Epithelial cell of esophagus (primary cell): ENCODE measurements at places on chromosomes 2 and 18.

DNA sequence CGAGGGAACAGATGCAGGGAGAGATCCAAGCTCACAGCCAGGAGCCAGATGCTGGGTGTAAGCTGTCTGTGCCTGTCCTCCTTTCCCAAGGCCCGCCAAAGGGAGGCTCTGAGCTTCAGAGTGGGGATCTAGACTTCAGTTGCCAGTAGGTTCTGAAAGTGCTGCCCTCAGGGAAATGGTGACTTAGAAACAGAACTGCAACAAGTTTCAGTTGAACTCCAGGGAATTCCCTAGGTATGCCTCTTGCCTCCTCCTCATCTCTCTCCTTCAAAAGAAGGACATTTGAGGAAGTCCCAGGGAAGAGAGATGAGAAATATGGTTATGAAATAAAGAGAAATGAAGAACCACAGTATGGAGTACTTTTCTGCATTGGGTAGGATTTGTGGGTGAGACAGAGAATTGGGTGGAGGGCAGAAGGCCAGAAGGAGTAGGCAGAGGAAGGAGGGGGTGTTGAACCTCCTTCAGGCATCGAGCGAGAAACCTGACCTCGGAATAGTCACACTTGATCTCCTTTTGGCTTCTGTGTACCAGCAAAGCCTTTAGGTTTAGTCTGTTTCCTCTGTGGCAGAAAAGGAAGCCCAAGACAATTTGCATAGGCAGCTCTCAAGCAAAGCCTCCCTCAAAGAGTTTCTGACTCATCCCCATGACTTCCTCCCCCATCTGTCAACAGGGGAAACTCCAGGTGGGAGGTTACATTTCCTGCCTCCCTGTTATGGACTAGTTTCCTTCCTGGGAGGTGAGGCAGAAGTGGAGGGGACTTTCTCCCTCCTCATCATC, 45.7 kb downstream of the QPCT start:
- peak; percentile 95 for DNase-seq

DNA sequence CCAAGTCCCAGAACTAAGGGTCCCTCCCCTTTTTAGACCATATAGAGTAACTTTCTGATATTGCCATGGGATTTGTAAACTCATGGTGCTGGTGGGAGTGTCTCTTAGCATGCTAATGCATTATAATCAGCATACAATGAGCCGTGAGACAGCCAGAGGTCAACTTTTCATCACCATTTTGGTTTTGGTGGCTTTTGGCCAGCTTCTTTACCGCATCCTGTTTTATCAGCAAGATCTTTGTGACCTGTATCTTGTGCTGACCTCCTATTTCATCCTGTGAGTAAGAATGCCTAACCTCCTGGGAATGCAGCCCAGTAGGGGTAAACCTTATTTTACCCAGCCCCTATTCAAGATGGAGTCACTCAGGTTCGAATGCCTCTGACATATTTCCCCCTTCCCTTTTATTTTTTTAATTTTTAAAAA, 148.2 kb downstream of the PHLPP1 start:
- DNase-seq, result no peak

- DNase-seq, result no peak
Measured at GRCh38 chr18:34339155-34339554, 114.4 kb upstream of the NOL4 start.

GRCh38 chr2:217330647-217331046, 470.8 kb upstream of the TNP1 start:
- DNase-seq, result no peak

- no peak for DNase-seq
Measured at GRCh38 chr18:37567061-37567993, 1.7 kb upstream of the CELF4 start.

DNA sequence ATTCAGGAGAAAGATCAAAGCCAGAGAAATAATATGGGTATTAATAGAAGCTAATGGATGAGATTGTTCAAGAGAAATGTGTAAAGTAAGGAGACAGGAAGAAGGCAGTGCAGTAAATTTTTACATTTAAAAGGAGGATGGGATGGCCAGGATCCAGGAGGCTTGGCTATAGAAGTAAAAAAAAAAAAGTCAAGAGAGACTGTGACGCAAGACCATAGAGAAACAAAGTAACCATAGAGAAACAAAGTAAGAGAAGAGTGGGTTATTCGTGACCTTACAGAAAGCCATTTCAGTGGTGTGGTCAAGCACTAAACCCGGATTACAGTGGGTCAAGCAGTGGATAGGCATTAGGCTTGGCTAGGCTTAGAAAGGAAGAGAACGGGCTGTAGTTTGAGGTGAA, 10.5 kb upstream of the FAM171B start:
- no peak for DNase-seq

DNA sequence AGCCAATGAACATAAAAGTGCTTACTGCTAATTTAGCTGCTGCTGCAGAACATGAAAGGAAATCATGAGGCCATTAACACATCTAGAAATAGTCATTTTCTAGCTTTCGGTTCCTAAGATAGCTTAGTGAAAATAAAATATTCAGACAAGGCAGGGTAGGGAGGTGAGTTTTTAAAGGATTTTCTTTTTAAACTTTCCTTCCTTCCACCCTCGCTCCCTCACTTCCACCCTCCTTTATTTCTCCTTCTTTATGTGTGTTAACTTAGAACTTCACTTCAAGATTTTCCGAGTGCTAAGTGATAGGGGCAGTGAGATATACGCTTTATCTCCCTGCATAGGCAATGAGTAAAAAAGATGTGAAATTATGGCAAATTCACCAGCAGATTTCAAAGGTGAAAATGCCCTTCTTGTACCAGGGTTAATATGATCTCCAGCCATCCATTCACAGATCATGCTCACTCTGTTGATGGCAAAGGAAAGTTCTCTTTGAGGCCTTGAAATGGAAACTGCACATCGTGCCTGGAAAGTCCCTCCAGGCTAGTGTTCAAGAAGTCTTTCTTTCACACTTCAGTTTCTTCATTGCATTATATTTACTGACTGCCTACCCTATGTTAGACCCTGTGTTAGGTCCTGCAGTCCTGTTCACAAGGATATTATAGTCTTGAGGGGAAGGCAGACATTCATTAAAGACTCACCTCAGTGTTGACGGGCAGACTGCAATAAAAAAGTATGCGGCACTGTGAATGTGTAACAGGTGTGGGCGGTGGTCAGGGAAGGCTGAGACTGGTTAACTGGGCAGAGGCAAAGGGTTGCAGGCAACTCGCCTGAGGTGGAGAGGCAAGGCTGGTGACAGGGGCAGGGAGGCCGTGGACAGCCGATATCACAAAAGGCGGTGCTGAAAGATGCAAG, 200.8 kb downstream of the PLCL1 start:
- no peak for DNase-seq

DNA sequence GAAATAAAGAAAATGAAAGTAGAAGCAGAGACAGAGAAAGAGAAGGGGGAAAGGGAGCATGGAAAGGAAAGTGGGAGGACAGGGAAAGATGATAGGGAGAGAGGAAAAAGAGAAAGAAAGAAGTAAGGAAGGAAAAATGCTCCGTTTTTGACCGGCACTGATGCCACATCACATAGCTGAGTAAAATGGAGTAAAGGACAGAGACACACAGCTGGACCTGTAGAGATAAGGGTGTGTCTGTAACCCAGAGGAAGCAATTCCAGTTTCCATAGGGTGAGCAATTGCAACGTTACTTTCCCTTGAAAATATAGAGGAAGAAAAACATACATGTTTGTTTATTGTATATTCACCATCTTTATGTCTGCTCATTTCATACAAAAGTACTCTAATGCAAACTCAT, 1866.9 kb upstream of the PIK3C3 start:
- DNase-seq, result no peak

GRCh38 chr2:233821709-233822100, 32.6 kb downstream of the HJURP start:
- no peak for DNase-seq
